Stimulated activated CD4-positive, alpha-beta T cell treated with anti-CD3 and anti-CD28 coated beads, Interleukin-1b, Interleukin-23, amount 100 ng/mL, for 1 hour (primary cell): ENCODE measurements at places on chromosomes 13 and 19.
A peak's percentile ranks its signal among the peaks of the same experiment; 100 is the strongest.

GRCh38 chr19:11659612-11660011 is 62.3 kb downstream of the ZNF627 start:
- DNase-seq: no peak

- no peak for DNase-seq
Observed at GRCh38 chr19:13842291-13843103, 34.4 kb upstream of the NANOS3 start.

DNA sequence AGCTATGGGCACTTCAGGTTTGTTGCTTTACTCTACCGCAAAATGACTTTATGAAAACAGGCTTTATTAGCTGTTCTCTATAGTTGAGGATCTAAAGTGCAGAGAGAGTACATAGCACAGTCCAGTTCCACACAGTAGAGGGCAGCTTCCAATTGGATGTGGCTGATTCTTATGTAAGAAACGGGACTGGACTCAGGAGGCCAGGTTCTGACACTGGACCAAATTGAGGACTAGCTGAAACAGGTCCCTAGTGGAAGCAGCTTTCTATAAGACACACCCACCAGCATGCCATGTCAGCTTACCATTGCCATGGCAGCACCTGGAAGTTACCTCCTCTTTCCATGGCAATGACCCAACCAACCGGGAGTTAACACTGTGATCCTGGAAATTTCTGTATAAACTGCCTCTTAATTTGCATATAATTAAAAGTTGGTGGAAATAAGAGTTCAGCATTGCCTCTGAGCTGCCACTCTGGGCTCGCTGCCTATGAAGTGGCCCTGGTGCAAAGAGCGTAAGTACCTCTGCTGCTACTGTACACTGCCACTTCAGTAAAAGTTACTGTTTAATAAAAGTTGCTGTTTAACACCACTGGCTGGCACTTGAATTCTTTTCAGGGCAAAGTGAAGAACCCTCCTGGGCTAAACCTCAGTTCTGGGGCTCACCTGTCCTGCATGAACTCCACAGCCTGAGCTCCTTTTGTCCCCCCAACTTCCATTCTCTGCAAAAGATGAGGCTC is 211.9 kb upstream of the SLC10A2 start:
- no peak for DNase-seq

DNA sequence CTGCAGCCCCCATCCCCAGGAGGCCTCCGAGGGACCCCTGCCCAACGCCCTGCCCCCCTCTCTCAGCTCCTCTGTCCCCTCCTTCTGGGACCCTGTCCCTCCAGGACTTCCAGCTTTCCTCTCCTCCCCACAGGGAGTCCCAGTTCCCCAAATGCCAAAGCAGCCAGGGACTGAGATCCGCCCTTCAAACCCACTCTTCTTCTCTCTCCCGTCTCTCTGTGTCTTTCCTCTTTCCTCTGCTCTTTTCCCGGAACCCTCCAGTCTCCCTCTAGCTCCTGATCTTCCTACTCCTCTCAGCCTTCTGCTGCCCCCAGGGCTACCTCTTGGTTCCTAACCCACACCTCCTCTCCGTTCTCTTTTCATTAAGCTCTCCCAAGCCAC is 377 bp downstream of the CA11 start:
- DNase-seq: no peak

DNA sequence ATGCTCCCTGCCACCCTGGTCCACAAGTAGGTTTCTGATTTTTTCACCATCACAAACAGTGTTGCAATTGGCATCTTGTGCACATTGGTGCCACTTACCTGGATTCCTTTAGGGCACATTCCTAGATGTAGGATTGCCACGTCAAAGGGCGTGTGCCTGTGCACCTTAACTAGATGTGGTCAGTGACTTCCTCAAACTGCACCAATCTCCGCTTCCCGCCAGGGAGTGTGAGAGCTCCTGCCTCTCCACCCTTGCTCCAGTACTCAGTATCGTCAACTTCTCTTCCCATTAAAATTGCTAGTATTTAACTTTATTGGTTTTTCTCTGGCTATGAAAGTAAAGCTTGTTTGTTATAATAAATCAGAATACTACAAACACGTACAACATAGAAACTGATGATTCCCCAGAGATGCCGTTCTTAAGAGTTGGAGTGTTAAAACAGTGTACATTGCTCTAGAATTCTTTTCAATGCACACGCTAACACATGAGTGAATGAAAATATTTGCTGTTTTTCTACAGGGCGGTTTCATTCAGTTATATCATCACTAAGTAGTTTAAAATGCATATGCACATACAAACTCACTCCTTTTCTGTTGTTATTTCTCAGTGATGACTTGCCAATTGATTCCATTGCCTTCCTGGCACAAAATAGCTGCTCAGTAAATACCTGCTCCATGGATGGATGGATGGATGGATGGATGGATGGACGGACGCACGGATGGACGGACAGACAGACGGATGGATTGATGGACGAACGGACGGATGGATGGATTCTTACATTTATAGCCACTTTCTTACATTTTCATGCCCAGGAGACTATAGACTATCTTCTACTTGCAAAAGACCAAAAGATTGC is 23.4 kb downstream of the CCNE1 start:
- DNase-seq: no peak

DNA sequence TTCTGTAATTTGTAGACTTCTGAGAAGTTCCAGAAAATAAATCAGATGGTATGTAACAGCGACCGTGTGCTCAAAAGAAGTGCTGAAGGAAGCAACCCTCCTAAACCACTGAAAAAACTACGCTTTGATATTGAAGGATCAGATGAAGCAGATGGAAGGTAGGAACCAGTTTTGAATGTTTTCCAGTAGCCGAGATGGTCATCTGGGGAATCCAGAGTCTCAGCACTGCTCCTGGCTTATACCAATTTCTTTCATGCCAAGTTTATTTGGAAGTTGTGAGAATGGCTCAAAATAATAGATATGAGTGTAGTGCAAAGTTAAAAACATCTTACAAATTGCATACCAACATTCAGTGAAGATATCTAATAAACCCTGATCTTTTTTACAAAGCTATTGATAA is 56.2 kb downstream of the RCBTB2 start:
- no peak for DNase-seq

DNA sequence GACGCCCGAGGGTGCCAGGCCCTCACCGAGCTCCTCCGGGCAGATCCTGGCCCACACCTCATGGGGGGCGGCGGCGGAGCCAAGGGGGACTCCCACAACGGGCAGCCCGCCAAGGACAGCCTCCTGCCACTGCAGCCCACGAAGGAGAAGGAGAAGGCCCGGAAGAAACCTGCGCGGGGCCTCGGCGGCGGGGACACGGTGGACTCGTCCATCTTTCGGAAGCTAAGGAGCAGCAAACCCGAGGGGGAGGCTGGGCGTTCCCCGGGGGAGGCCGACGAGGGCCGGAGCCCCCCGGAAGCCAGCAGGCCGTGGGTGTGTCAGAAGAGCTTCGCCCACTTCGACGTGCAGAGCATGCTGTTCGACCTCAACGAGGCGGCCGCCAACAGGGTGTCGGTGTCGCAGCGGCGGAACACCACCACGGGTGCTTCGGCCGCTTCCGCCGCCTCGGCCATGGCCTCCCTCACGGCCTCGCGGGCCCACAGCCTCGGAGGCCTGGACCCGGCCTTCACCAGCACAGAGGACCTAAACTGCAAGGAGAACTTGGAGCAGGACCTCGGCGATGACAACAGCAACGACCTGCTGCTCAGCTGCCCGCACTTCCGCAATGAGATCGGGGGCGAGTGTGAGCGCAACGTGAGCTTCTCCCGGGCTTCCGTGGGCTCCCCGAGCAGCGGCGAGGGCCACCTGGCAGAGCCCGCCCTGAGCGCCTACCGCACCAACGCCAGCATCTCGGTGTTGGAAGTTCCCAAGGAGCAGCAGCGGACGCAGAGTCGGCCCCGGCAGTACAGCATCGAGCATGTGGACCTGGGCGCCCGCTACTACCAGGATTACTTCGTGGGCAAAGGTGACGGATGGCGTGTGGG is 141.5 kb downstream of the DPF1 start:
- no peak for DNase-seq

- DNase-seq: peak; percentile 30
Observed at GRCh38 chr19:5369962-5370367, 29.4 kb upstream of the PTPRS start.

- peak; percentile 56 for DNase-seq
Observed at GRCh38 chr19:48837051-48837524, 797 bp upstream of the HSD17B14 start.

DNA sequence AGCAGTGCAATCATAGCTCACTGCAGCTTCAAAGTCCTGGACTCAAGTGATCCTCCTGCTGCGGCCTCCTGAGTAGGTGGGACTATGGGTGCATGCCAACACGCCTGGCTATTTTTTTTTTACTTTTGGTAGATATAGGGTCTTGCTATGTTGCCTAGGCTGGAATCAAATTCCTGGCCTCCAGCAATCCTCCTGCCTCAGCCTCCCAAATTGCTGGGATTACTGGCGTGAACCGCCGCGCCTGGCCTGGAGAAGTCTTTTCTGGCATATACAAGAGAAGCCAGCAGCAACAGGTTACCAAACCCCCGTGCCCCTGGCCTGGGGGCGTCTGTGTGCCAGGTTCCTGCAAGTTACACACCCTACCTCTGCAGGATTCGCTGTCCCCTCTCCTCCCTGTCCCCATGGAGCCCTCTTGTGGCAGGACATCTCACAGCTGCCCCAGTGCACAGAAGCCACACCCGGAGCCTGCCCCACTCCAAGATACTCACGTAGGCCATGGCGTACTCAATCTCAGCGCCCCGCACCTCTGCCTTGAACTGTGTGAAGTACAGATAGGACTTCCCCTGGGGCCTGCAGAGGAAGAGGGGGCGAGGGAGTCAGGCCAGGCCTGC is 9.9 kb downstream of the MYDGF start:
- DNase-seq: no peak

DNA sequence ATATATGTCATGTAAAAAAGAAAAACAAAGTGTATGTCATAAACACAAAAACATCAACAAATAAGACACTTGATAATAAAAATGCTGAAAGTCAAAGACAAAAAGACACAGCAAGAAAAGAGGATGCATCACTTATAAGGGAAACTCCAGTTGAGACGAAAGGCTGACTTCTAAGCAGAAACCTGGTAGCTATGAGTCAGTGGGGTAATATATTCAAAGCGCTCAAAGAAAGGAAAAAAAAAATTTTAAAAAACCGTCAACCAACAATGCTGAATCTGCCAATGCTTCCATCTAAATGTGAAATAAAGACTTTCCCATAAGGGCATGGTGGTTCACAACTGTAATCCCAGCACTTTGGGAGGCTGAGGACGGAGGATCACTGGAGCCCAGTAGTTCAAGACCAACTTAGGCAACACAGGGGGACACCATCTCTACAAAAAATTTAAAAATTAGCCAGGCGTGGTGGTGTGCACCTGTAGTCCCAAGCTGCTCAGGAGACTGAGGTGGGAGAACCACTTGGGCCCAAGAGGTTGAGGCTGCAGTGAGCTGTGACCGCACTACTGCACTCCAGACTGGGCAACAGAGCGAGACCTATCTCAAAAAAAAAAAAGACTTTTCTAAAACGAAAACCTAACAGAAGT is 24.0 kb downstream of the USP12 start:
- DNase-seq: no peak

- no peak for DNase-seq
Observed at GRCh38 chr19:351976-352625, 7.5 kb upstream of the MIER2 start.

- DNase-seq: no peak
Observed at GRCh38 chr19:33456845-33457220, 64.8 kb downstream of the PEPD start.

GRCh38 chr19:17778251-17778967 is 16.5 kb upstream of the B3GNT3 start:
- DNase-seq: no peak

GRCh38 chr19:55472463-55472862 is 4.0 kb upstream of the ZNF628 start:
- DNase-seq: no peak

DNA sequence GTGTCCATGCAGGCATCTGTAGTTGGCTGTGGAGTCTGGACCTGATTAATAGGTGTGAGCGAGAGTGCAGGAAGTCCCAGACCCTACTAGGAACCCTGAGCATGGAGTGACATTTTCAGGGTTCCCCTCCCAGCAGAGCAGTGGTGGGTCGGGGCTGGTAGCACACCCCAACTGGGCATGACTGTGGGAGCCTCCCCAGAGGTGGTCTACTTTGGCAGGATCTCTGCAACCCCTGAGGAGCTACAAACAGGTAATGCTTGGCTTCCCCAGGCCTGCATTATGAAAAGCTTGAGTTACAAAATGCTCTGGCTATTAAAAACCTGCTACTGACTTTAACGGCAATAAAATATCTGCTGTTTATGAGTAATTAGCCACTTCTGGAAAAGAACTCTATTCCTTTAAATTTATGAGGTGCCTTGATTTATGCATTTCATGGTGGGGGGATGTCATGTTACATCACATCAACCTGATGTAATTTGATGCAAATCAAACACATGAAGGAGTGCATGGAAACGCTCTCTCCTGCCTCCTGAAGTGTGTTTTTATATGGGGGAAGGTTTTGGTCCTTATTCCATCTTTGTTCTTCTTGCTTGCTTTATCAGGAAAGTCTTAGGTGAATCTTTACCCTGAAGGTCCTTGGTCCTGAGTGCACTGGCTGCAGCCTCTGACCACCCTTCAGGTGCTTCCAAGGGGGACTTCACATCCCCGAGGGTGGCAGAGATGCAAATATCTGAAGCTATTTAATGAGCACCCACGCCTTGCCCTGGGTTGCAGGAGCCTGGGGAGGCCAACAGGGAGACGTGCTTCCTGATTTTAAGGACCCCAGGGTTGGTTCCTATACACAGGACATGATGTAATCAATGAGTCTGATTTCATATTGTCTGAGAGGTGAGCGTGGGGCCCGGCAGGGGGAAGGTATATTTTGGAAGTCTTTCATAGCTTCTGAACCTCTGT is 54.0 kb downstream of the ZNF536 start:
- no peak for DNase-seq

- DNase-seq: no peak
Observed at GRCh38 chr13:30143666-30144400, 163.5 kb downstream of the KATNAL1 start.

DNA sequence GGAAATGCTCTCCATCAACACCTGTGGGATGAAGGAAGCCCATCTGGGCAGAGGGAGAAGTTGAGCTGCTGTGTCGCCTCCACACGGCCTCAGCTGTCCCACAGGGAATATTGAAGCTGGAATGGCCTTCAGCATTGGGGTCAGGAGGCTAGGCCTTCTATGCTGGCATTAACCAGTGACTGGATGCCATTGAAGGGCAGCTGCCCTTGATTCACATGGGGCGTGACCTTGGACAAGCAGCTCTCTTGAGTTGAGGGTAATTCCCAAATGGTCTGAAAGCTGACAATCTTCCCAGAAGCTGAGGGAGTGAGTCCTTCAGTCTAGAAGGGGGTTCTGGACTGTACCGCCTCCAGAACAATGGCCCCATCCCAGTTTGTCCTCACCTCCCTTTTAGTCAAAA is 6.7 kb downstream of the BCL3 start:
- DNase-seq: no peak

DNA sequence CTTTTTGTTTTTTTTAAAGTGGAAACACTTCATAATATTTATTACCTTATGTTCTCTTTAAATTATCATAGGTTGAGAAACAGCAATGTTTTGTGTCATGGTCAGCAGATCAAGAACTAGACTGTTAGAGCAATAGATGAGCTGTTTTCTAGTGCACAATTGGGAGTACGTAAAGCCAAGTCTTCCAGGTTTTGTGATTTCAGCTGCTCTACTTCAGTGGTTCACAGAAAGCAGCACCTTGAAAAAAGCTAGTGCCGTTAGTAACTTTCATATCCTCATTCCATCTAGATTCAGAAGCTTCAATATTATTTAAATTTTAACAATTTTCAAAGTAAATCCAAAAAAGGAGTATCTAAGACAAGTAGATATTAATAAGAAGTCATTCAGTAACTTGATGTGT is 1.9 kb downstream of the GPR18 start:
- DNase-seq: no peak

- no peak for DNase-seq
Observed at GRCh38 chr13:114263578-114263977, 17.8 kb upstream of the UPF3A start.
